ENCODE measurements at places on chromosomes 2 and 18.

DNA sequence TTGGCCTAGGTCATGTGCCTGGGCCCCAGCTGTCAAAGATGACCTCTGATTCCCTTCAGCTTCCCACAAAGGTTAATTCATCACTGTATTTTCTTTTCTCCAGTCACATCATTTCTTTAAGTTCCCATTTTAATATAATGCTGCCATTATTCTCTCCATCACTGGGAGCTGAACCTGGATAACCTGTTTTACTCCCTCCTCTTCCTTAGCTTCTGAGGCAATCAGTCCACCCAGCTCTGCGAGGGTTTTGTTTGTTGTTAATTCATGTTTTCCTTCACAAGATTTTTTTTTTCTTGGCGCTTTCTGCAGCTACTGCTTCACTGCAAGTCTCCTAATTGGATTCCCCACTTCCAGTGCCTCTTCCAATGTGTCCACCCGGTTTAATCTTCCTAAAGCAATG is 5.1 kb upstream of the EML4 start:
- no peak for DNase-seq

DNA sequence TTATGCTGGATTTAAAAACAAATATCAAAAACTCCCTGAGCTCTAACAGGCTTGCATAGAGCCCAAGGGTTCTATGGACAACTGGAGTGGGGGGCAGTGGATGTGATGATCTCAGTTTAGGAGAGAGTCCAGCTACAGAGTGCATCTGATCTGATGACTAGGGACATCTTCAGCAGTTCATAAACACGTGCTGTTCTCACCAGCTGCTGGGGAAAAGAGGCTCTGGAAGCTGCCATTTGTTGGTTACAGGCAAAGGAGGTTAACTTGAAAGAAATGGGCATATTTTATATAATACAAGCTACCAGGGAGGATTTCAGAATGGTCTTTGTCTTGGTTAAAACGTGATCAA is 36.0 kb upstream of the ZNF396 start:
- DNase-seq: no peak

DNA sequence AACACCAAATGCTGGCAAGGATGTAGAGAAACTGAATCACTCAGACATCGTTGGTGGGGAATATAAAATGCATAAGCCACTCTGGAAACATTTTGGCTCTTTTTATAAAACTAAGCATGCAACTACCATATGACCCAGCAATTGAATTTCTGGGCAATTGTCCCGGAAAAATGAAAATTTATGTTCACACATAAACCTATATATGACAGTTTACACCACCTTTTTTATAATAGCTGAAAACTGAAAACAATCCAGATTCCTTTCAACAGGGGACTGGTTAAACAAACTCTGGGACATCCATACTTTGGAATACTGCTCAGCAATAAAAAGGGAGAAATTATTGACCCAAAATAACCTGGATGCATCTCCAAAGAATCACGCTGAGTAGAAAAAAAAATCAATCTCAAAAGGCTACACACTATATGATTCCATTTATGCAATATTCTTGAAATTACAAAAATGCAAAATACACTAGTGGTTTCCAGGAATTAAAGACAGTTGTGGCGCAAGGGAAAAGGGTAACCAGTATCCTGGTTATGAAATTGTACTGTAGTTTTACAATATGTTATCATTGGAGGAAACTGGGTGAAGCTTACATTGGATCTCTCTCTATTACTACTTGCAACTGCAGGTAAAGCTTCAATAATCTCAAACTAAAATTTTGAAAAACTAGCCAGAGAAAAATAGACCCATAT is 130.2 kb upstream of the PID1 start:
- DNase-seq: no peak

DNA sequence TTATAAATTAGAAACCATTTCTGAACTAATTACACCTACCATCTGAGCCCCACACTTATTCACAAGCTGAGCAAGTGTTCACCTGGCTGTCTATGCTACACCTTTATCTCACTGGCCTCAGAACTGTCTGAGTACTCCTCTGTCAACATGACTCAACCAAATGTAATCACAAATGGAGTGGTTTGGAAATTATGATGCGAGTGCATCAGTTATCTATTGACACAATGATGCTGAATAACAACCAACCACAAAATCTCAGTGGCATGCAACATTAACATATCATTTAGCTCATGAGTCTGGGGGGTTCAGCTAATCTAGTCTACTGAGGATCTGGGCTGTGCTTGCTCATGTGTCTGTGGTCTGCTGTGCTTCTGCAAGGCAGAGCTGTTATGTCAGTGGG is 184.2 kb upstream of the NXPH2 start:
- peak; percentile 52 for DNase-seq

DNA sequence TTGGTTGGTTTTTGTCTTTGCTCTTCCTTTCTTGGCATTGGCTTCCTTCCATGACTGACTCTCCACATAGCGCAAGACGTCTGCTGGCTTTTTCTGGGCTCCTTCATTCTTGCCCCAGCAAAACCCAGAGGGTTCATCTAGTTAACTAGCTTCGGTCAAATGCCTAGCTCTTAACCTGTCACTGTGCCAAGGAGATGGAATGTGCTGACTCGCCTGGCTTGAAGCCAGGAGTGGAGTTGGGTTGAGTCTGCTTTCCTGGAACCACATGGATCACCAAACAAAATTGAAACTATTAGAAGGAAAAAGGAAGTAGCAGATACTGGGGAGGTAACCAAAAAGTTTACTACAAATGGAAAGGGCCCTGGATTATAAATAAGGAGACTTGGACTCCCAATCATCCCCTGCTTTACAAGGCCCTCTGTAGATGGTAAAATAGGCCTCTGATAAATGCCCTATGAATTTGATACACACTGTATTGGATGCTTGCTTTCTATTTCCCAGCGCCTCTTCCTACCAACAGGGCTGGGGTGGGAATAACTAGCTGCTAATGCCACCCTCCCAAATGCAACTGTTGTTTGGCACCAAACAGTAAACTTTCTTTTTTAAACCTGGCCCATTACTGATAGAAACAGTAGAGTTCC is 11.3 kb downstream of the MALT1 start:
- DNase-seq: peak; percentile 80

DNA sequence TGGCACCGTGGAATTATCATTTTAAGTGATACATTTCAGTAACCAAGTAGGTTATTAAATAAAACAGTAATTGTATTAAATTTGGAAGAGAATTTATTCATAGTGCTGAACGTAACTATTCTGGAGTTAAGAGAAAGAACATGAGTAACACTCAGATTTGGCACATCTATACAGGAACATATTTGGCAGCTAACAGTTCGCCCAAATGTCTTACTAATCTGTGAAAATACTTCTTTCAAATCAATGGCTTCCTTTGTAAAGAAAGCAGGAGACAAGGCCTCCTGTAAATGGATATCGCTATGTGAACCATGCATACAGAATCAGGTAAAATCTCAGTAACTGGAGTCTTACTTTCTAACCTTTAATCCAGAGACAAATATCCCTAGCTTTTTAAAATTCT is 64.4 kb downstream of the ZNF516 start:
- DNase-seq: no peak

DNA sequence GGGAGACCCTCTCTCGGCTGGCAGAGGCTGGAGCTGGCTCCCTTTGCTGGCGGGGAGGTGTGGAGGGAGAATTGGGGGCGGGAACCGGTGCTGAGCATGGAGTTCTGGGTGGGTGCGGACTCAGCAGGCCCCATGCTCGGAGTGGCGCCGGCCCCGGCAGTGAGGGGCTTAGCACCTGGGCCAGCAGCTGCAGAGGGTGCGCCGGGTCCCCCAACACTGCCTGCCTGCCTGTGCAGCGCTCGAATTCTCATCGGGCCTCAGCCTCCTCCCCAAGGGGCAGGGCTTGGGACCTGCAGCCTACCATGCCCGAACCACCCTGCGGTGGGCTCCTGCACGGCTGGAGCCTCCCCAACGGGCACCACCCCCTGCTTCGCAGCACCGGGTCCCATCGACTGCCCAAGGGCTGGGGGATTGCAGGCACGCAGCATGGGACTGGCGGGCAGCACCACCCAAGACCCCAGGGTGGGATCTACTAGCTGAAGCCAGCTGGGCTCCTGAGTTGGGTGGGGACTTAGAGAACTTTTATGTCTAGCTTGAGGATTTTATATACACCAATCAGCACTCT is 129.8 kb downstream of the LRRC30 start:
- DNase-seq: no peak

- no peak for DNase-seq
Observed at GRCh38 chr2:10864861-10865636, 46.7 kb upstream of the KCNF1 start.

- peak; percentile 63 for DNase-seq
Observed at GRCh38 chr2:11393711-11394236, 49.3 kb upstream of the ROCK2 start.

GRCh38 chr2:119290859-119291587 is 67.4 kb downstream of the STEAP3 start:
- DNase-seq: peak; percentile 28

DNA sequence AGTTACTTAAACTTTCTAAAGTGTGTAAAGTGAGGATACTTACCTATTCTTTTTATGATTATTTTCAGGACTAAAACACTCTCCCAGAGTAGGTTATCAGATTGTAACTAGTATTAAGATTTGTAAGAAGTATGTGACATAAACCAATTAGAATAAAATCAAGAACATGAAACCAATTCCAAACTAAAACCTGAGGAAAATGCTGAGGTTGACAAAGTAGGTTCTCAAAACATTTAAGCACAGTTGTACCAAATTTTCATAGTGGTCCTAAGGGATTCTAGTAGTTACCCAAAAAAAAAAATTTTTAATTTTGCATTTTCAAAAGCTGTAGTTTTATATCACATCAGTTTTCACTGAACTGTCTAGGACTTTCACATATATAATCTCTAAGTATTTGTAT is 157.3 kb downstream of the MEMO1 start:
- no peak for DNase-seq

GRCh38 chr2:106095478-106096298 is 98.4 kb downstream of the UXS1 start:
- DNase-seq: no peak

- peak; percentile 17 for DNase-seq
Observed at GRCh38 chr2:214836568-214836967, 27.1 kb upstream of the BARD1 start.

GRCh38 chr2:101983928-101984327 is 7.8 kb upstream of the IL1R2 start:
- no peak for DNase-seq

GRCh38 chr2:104140361-104140760 is 713.6 kb upstream of the POU3F3 start:
- peak; percentile 24 for DNase-seq

DNA sequence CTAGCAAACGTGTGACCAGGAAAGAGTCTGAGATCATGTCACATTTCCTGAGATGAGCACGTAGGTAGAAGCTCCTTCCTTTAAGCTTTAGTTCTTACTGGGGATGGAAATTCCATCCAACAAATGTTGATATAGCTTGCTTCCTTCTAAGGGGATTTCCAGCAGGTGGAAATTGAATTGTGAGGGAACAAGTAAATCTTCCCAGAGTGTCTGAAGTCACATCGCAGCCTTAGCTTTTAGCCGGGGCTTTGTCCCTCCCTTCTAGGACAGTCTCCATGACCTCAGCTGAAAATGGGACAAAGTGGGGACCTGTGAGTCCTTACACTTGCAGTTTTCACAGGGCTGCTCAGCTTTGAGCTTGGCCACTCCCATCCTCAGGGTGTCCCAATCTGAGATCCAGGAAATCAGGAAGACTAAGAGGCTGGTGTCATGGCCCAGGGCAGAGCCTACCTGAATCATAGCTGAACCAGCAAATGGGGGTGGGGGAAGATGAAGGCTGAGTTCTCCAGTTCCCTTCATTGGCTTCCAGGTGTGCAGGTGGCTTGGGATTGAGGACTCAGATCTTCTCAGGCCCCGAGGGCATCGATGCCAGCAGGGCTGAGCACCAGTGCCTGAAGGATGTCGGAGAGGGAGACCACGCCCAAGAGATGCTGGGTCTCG is 8.3 kb downstream of the PRKAG3 start:
- no peak for DNase-seq

DNA sequence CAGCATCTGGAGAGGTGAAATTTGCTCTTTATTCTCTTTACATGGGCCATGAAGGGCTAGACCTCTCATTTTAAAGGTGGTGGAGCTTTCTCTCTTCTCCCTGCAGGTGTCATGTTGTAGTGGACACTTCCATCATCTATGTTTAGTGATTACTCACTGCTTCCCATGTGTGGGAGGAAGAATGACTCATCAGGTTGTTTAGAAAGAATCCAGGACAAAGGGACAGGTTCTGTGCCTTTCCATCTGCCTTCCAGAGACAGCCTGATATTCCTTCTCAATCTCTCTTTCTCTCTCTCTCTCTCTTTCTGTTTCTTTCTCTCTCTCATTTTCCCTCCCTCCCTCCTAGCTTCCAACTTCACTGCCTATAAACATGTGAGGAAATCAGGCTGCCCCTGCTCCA is 38.7 kb downstream of the SCG2 start:
- peak; percentile 60 for DNase-seq

DNA sequence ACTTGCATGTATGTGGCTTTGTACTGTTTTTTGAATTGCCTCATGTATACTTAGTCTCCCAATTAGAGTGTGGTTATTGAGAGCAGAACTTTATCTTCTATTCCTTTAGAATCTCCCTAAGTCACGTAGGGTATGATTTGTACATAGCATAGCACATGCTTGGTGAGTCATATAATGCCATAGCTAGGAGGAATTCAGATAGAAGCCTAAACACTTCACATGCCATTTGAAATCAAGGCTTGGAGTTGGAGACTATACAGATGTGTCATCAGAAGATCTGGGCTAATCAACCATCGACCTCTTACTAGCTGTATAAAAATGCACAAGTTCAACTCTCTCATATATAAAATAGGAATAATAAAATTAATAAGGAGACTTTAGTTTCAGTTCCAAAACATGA is 222.6 kb upstream of the ST6GAL2 start:
- peak; percentile 87 for DNase-seq

- DNase-seq: no peak
Observed at GRCh38 chr18:77711096-77711495, 461.4 kb downstream of the GALR1 start.

DNA sequence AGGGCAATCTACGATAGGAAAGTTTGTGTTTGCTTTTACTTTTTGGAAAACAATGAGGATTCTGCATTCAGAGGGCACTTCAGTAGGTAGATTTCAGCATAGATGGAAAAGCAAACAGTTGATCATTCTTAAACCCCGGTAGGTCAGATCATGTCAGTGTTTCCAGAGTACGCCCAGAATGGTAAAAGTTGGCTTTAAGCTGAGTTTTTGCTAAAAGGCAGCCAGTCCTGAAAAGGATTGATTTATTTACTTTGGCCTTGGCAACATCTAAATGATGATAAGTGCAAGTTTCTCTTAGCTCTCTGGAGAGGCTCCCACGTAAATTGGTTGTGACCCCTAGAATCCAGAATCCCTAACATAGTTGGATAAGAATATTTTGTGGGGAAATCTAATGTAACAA is 168.0 kb downstream of the DIS3L2 start:
- no peak for DNase-seq

GRCh38 chr2:20962939-20963557 is 80.8 kb downstream of the APOB start:
- peak; percentile 43 for DNase-seq

- DNase-seq: no peak
Observed at GRCh38 chr2:178923546-178923945, 116.3 kb upstream of the TTN start.

GRCh38 chr2:218748741-218749441 is 33.1 kb upstream of the CYP27A1 start:
- DNase-seq: no peak

Data from fibroblast of skin of back (primary cell).